ENCODE measurements at places on chromosomes 12 and 14.

- no peak for DNase-seq
Observed at GRCh38 chr12:49264466-49264872, 413 bp upstream of the TUBA1C start.

DNA sequence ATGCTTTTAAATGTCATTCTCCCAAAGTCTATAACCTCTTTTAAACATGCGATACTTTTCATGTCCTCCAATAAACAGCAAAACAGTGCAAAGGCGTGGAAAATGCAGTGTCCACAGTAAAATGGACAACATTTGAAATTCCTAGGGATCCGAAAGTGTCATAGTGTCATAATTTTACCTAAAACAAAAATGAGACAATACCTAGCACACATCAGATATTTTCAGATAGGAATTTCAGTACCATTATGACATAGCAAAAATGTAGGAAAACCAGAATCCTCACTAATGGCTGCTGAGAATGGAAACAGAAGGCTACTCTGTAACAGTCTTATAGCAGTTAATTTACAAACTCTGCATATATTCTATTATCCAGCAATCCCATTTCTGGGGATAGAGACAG is 33.1 kb downstream of the KCNH5 start:
- DNase-seq, result no peak

DNA sequence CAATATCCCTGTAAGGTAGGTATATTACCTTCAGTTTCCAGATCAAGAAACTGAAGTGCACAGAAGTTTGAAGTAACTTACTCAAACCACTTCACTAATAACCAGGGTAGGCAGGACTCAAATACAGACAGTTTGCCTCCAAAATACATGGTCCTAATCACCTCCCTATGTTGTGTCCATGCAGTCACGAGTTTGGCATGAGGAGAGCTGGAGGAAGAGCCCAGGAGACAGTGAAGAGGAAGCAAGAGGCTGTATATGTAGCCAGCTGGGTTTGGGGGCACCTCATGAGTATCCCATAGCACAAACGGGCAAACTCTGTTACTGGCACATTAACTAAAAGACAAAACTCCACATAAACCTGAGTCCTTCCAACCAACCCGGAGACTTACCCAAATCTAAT is 79.2 kb downstream of the DUSP16 start:
- DNase-seq, result no peak

DNA sequence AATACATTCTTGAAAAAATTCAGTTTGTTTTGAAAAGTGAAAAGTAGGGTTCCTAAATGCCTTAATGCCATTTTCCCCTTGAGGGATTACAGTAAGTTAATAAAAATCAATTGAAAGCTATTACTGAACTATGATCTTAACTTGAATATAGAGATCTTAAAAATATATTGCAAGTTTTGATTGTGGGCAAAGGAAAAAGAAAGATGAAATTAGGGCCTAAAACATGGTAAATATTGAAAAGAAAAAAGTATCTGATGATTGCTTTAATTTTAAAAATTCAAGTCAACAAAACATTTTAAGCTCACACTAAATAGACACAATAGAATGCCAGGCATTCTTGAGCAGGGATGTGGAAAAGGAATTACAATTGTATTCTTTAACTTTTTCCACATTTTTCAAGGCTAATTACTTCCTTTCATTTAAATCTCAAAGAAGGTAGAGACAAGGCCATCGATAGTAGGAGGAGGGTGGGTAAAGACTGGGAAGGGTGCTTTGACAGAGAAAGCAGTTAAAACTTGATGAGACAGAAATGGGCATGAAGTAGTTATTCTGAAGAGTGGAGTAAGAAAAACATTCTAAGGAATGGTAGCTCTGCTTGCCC is 294.4 kb downstream of the NELL2 start:
- no peak for DNase-seq

- no peak for DNase-seq
Observed at GRCh38 chr12:68587448-68587873, 23.2 kb upstream of the RAP1B start.

GRCh38 chr12:53380794-53381730 is 1.1 kb downstream of the SP1 start:
- no peak for DNase-seq

GRCh38 chr12:11500188-11500860 is 105.0 kb upstream of the PRB2 start:
- DNase-seq, result no peak

- DNase-seq, result no peak
Observed at GRCh38 chr12:52741375-52742195, 35.6 kb downstream of the KRT76 start.

GRCh38 chr14:53742233-53742620 is 214.4 kb downstream of the BMP4 start:
- no peak for DNase-seq

GRCh38 chr12:24881724-24882371 is 67.1 kb downstream of the BCAT1 start:
- no peak for DNase-seq

- no peak for DNase-seq
Observed at GRCh38 chr14:92540472-92541048, 27.0 kb downstream of the RIN3 start.

DNA sequence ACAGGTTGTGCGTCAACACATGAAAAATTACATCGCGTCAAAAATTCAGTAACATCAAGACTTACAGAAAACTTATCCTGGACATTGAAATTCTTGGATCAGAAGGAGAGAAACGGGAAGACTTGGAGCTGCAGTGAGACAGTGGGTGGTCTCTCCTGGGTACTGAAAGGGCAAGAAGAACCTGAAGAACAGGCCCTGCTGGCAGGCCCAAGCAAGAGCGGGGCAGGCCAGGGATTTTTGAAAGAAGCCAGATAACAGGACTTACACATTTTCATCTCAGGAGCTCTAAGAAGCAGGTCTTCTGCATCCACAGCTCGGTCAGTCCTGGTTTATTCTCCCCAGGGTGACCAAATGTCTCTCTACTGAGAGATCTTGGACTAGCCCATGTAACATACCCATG is 466.5 kb upstream of the SOX5 start:
- no peak for DNase-seq

DNA sequence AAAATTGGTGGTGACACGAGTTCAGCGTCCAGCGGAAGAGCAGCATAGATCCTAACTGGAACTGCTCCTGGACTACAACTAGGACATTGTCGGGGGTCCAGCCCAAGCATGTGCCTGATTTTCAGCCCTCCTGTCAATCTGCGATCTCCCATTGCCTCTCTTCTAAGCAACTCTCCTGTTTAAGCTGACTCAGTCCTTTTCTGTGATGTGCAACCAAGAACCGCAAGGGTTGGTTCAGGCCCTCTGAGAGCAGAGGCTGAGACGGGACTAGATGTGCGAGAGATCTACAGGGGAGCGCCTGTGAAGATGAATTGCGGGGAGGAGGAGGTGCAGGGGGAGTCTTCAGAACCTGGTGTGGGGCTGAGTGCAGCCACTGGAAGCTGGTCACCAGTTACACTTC is 3.7 kb upstream of the PAPLN start:
- DNase-seq, result no peak

DNA sequence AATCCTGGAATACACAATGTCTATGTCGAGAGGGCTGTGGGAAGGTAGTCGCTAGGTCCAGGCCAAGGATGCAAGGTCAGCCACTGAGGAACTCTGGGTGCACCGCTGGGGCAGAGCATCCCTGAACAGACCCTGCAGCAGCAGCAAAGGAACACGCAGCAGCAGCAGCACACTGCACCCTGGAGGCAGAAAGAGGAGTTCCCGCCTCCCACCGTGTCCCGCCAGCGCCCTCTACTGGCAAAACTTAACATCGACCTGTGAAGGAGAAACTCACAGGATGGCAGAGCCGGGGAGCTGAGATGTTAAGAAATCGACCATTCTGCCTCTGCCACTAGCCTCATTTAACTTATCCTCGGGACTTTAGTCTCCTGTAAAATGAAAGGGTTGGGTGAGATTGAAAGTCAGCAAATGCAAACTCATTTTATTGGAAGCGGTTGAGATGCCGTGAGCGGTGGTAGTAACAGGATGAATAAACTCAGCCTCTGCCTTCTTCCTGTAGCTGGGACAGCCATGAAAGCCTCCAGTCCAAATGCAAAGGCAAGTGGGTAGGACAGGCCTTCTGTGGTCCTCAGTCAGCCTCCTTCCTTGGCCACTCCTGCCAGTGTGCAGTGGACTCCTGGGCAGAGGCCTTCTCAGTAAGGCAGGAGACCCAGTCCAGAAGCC is 45.6 kb downstream of the STAB2 start:
- DNase-seq, result peak; percentile 44

DNA sequence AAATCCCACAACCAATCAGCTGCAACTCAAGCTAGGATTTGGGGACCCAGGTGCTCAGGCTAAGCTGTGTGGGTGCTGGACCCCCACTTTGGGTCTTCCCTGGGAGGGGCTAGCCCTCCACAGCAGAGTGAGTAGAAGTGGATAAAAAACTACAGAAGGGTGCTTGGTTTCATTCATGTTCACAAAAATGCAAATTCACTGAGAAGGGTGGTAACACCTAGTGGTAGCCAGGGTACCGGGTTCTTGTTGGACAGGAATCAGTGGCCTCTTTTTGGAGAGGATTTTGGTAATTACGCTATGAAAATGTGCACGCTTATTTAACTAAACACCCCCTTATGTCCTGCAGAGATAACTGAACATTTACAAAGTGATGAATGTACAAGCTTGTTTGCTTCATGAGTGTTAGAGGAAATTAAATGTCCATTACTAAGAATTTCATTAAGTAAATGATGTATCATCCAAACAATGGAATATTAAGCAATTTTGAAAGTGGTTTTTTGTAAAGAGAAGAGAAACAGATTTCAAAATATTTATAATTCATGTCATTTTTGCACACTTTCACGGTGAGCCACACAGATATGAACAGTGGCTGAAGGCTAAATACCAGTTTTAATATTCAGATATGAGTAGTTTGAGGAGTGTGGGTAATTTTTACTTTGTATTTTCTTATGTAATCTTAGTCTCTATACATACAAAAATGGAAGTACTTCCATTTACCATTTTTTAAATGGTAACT is 78.3 kb downstream of the DDX51 start:
- DNase-seq, result no peak

DNA sequence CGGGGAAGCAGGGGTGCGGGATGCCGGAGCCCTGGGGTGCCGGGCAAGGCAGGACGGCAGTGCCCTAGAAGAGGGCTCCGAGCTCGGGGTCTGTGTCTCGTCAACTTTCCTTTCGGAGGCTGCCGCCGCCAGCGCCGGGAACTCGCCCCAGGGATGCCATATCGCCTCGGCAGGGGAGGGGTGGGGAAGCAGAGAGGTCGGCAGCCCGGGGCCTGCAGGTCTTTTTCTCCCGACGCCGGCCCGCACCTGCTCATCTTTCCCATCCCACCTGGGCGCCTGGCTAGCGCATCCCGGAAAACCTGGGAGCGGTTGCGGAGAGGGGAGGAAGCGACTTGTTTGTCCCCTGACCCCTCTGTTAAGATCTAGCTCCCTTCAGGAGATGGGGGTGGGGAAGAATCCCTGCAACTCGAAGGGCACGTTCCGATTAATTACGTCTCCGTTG is 547 bp downstream of the CNTN1 start:
- DNase-seq, result no peak

GRCh38 chr12:116040402-116040801 is 237.1 kb downstream of the MED13L start:
- DNase-seq, result no peak

DNA sequence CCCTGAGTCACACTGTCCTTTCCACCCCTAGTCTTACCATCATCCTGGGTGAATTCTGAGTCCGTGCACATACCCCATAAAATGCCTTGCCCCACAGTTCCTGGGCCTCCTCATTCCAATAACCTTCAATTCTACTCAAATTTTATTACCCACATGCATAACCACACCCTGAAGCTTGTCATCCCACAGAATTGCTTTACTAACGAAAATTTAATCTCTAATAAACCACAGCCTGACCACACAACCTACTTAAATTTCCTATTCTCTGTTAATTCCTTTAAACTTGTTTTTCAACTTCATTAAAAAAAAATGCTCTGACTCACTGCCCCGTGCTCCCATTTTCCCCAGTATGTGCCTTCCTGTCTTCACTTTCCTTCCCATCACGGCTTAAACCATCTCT is 205.9 kb downstream of the PHLDA1 start:
- no peak for DNase-seq

DNA sequence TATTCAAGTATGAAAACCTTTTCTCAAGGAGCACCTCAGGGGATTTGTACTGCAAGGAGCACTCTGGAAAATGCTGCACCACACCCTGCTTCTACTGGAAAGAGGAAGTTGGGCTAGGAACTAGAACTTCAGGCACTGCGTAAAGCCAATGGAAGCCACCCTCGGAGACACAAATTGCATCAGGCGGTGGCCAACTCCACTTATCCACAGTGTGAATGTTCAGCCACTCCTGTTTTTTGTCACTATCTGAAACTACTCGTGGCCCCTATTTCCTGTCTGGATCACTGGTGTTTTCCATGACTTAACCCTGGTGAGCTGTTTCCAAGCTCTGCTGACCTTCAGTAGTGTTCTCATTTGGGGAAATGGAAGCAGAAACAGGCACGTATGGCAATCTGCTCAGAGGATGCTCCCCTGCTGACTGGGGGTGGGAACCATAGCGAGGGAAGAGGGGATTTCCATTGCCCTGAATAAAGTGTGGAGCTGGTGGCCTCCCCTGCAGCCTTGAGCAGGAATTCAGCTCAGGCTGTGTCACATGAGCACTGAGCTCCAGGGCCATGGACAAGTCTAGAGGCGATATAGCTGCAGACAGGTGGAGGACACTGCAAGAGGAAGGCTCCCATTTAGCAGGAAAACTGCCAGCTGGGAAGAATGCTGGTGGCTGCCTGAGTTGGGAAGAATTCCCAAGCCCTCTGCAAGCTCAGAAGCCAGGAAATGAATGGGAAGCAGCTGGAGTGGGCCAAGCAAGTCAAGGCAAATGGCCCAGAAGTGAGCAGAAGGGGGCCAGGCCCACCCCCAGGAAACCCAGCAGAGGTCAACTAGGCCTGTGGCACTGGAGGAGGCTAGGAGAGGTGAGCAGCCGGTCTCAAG is 50.5 kb upstream of the RAP1B start:
- DNase-seq, result no peak

GRCh38 chr14:67918838-67919237 is 99.3 kb downstream of the RAD51B start:
- no peak for DNase-seq

- DNase-seq, result no peak
Observed at GRCh38 chr14:63276016-63276415, 42.7 kb downstream of the GPHB5 start.

- DNase-seq, result no peak
Observed at GRCh38 chr14:99592933-99593753, 10.9 kb downstream of the CCDC85C start.

- no peak for DNase-seq
Observed at GRCh38 chr12:124126950-124127655, 154.1 kb downstream of the ZNF664 start.

GRCh38 chr12:106292339-106292738 is 10.2 kb upstream of the TCP11L2 start:
- DNase-seq, result no peak

DNA sequence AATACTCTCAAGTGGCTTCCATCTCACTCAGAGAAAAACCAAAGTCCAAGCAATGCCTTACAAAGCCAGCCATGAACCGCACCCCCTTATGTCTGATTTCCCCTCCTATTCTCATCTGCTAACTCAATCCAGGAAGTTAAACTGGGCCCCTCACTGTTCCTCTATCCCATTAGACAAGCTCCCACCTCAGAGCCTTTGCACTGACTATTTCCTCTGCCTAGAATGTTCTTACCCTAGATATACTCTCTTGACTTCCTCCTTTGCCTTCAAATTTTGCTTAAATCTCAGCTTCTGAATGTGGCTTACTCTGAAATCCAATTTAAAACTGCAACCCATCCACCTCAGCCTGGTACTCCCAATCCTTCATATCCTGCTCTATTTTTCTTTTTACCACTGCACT is 257.0 kb upstream of the USP15 start:
- DNase-seq, result no peak
